ENCODE measurements at places on chromosomes 2 and 18. TPM values are rescaled to one million over a fixed set of nuclear protein-coding genes. Genes with fewer than 3 reads are reported as not detected.
A peak's percentile ranks its signal among the peaks of the same experiment; 100 is the strongest.

The CNDP1 gene
- 0.27 TPM for total RNA-seq

The CHRND gene
- total RNA-seq: 2.2 TPM

The TRIM43 gene
- total RNA-seq: 2.3 TPM

The GKN1 gene
- not detected for total RNA-seq

- H3K4me1 ChIP-seq: peaks cover 3% of the 10 kb centered on the region
- no peak for DNase-seq
- no peaks in the 10 kb centered on the region for H3K36me3 ChIP-seq
- no peak overlapping the region for H3K27ac ChIP-seq
Observed at GRCh38 chr2:164568317-164568716, 53.0 kb downstream of the GRB14 start.

GRCh38 chr2:173058673-173059072 lies 17.0 kb upstream of the MAP3K20 start:
- no peaks in the 10 kb centered on the region for H3K4me1 ChIP-seq
- H3K36me3 ChIP-seq: no peaks in the 10 kb centered on the region
- H3K27me3 ChIP-seq: no peaks in the 10 kb centered on the region
- no peak overlapping the region for H3K4me3 ChIP-seq
- DNase-seq: no peak

DNA sequence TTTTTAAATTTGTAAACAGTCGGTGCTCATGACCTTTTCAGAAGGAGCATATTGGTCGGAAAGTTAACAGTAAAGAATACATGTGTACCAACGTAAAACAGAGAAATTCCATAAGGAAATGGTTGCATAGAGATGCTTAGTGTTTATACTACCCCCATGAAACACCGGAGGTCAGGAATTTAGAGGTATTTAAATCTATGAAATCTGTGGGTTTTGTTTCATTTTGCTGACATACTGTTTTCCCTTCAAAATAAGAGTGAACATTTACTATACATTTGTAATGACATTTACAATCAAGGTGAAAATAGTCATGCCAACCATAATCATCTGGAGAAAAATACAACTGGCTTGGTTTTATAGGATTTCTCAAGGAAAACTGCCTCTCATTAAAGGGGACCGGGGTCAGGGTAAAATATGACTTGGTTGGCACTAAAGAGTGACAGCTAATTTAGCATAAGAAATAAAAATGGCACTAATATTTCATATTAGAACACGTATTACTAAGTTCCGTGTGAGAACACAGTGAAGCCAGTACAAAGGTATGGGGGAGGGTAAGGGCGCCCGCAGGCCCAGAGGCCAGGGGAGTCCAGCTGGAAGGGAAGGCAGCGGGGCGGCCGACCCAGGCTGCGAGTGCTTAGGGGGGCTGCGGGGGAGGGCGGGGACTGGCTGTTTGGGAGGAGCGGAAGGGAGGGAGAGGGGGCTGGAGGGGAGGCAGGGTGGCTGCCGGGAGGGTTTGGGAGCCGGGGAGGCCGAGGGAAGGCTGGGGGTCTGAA lies 1.1 kb upstream of the RNU4ATAC start:
- H3K27me3 ChIP-seq: peaks cover 4% of the 10 kb centered on the region
- no peaks in the 10 kb centered on the region for H3K36me3 ChIP-seq
- peak; percentile 86 for DNase-seq
- peak overlapping the region; percentile 93 for H3K4me3 ChIP-seq

DNA sequence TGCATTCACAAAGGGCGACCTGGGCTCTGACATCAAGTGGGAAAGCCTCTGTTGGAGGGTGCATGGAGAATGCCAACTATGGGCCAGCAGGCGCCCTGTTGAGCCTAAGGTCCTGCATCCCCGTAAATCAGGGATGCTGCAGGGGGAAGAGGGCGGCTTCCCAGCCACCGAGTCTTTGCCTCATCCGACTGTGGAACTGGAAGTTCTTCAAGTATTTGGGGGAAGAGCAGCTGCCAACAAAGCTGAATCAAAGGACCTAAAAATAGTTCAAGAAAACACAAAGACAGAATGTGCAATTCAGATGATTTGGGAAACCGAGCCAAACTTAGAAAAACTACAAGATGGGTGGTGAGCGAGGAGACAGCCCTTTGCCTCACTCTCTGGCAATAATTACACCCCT lies 281.1 kb upstream of the MGAT5 start:
- no peak for DNase-seq
- no peaks in the 10 kb centered on the region for H3K36me3 ChIP-seq
- no peaks in the 10 kb centered on the region for H3K4me1 ChIP-seq
- no peak overlapping the region for H3K27ac ChIP-seq
- no peak overlapping the region for H3K4me3 ChIP-seq

DNA sequence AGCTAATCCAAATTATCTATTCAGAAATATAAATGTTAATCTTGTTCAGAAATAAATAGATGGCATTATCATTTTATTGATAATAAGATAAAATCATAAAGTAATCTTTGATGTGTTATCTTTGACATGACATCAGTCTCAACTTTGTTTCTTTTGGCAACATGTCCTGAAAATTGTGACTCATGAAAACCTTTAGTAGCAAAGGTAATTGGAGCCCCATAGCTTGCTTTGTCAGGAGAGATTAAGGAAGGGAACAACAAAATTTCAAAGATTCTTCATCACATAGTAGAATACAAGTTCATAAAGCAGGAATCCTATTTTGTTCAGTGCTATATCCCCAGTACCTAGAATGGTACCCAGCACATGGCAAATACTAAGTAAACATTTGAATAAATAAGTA lies 165.4 kb downstream of the KCNE4 start:
- H3K36me3 ChIP-seq: no peaks in the 10 kb centered on the region
- no peak for DNase-seq
- H3K27me3 ChIP-seq: no peaks in the 10 kb centered on the region
- no peak overlapping the region for H3K27ac ChIP-seq
- H3K4me1 ChIP-seq: no peaks in the 10 kb centered on the region

- H3K36me3 ChIP-seq: no peaks in the 10 kb centered on the region
- H3K27me3 ChIP-seq: no peaks in the 10 kb centered on the region
- no peaks in the 10 kb centered on the region for H3K4me1 ChIP-seq
- no peak overlapping the region for H3K4me3 ChIP-seq
Observed at GRCh38 chr2:224268441-224268840, 133.5 kb downstream of the FAM124B start.

- H3K4me1 ChIP-seq: no peaks in the 10 kb centered on the region
- no peak overlapping the region for H3K27ac ChIP-seq
- no peaks in the 10 kb centered on the region for H3K36me3 ChIP-seq
- DNase-seq: no peak
- no peak overlapping the region for H3K4me3 ChIP-seq
Observed at GRCh38 chr2:27912512-27912911, 22.0 kb downstream of the BABAM2 start.

DNA sequence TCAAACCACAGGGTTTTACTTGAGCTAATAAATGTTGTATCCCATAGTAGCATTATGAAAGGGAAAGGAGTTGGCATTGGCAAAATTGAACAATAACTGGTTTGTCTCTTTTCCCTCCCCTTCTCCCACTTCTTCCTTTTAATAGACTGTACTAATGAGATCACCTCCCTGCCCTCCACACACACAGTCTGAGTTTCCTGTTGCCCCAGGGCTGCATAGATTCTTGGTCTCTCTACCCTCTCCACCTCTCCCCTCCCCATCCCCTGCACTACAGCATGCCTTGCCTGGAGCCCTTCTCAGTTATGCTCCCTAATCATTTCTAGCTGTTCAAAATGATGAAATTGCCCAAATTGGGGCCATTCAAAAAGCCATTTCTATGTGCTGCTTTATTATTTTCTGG lies 37.2 kb upstream of the NEMP2 start:
- no peak overlapping the region for H3K27ac ChIP-seq
- no peak overlapping the region for H3K4me3 ChIP-seq
- peaks cover 5% of the 10 kb centered on the region for H3K36me3 ChIP-seq
- DNase-seq: no peak

DNA sequence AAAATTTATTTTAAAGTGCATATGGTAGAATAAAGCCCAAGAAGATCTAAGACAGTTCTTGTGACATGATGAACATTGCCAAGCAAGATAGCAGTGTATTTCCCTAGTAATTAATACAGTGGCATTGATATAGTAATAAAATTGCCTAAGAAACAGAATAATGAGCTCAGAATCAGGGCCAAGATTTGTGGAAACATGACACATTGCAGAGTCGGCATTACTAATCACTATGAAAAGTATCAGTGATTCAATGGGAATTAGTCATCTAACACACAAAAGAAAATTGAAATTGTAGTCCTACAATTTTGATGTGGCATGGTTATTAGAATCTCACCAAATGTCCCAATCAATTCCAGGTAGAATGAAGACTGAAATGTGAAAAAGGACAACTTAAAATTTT lies 243.0 kb upstream of the CYRIA start:
- H3K4me3 ChIP-seq: no peak overlapping the region
- H3K4me1 ChIP-seq: no peaks in the 10 kb centered on the region
- DNase-seq: no peak

GRCh38 chr2:185782223-185782769 lies 43.7 kb downstream of the FSIP2 start:
- no peak for DNase-seq
- no peaks in the 10 kb centered on the region for H3K4me1 ChIP-seq
- H3K27me3 ChIP-seq: no peaks in the 10 kb centered on the region
- H3K27ac ChIP-seq: no peak overlapping the region
